H9 (cell line): ENCODE measurements at places on chromosomes 4 and X. TPM values are rescaled to one million over a fixed set of nuclear protein-coding genes. Genes with fewer than 3 reads are reported as not detected.

MID1IP1 gene
- 100 and 102 TPM in 2 replicates for total RNA-seq

DNA sequence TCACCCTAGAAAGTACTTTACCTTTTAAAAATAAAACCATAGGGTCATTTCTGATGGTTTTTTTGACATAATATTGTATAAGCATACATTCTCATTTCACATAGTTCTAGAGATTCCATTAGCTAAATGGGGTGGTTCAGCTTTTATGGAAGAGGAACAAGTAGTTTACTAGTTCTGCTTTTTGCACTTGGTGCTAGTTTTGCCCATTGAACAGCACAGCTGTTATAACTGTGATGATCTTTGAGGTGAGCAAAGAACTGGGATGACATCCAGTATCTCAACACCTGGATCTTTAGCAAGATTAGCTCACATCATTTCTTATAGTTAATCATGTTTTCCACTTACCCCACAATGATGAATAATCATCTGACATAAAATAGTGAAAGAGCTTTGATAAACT is 40.9 kb downstream of the MOB1B start:
- no peak overlapping the region for H3K27ac ChIP-seq
- DNase-seq, result no peak
- peaks cover 4% of the 10 kb centered on the region for H3K36me3 ChIP-seq
- no peaks in the 10 kb centered on the region for H3K27me3 ChIP-seq
- H3K4me1 ChIP-seq, result no peaks in the 10 kb centered on the region; the same call in 1 of the 2 replicates
- no peak overlapping the region for H3K4me3 ChIP-seq

GRCh38 chr4:130545596-130545995 is 1449.6 kb downstream of the C4orf33 start:
- H3K4me3 ChIP-seq, result no peak overlapping the region
- no peak for DNase-seq
- no peaks in the 10 kb centered on the region for H3K27me3 ChIP-seq
- no peak overlapping the region for H3K27ac ChIP-seq
- no peaks in the 10 kb centered on the region for H3K4me1 ChIP-seq

DNA sequence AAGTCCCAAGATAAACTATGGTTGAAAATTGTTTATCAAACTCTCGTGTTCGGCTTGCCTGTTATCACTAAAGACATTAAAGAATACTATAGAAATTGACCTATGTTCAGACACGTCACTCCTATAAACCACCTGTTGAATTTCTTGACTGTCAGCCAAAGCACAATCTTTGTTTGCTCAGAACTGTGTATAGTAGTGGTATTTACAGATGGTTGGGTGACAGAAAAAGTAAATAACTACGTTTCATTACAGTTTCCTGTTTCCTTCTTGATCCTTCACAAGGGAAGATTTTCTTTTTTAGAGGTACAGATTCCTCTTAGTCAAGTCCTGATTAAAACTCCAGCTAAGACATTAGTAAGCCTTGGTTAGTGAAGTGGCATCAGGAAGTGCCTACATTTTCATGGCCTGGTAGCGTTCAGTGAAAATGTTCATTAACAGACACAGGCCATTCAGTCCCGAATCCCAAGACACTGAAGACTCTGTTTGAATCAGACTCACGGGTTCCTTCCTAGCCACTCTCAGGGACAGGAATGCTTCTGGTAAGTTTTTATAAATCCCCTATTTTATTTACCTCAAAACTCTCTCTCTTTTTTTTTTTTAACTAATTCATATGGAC is at the start of gene SMIM31:
SMIM31 (plus strand) TSS at position 259 of the 616 bp plus-strand sequence. CDS start 16,313 bp downstream, outside the sequence.
- peaks cover 15% of the 10 kb centered on the region for H3K36me3 ChIP-seq
- H3K4me1 ChIP-seq, result no peaks in the 10 kb centered on the region
- no peak within 1 kb of the TSS for H3K4me3 ChIP-seq
- DNase-seq, result no peak

GRCh38 chr4:176654565-176655216 is 138.0 kb downstream of the VEGFC start:
- H3K36me3 ChIP-seq, result no peaks in the 10 kb centered on the region
- no peak for DNase-seq
- no peaks in the 10 kb centered on the region for H3K4me1 ChIP-seq

DNA sequence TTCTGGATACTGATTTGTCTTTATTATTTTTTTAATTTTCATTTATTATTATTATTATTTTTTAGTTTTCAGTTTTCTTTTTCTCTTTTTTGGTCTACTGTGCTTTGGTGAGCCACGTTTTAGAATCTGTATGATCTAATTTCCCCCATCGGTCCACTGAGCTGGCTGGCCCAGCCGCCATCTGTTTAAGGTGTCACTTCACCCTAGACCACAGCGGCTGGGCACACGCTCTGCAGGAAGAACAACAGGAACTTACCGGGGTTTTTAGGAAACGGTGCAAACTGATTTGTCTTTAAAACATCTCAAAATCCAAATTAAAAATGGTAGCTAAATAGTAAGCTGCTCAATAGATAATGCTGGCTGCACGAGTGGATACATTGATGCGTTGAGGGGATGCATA is 48.8 kb upstream of the AMOT start:
- H3K36me3 ChIP-seq, result no peaks in the 10 kb centered on the region
- no peak overlapping the region for H3K4me3 ChIP-seq
- no peaks in the 10 kb centered on the region; the same call in 1 of the 2 replicates for H3K27me3 ChIP-seq
- H3K4me1 ChIP-seq, result no peaks in the 10 kb centered on the region

DNA sequence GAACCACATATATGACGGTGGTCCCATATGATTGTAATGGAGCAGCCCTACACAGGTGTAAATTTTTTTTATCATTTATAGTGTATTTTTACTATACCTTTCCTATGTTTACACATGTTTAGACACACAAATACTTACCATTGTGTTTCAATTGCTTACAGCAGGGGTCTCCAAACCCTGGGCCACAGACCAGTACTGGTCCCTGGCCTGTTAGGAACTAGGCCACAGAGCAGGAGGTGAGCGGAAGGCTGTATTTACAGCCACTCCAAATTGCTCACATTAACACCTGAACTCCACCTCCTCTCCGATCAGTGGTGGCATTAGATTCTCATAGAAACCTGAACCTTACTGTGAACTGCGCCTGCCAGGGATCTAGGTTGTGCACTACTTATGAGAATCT is 201.8 kb upstream of the NDST4 start:
- no peaks in the 10 kb centered on the region; the same call in 1 of the 2 replicates for H3K4me1 ChIP-seq
- H3K27ac ChIP-seq, result no peak overlapping the region
- DNase-seq, result peak; percentile 43
- no peak overlapping the region for H3K4me3 ChIP-seq
